ENCODE measurements at places on chromosomes 1 and 21.
A peak's percentile ranks its signal among the peaks of the same experiment; 100 is the strongest.

DNA sequence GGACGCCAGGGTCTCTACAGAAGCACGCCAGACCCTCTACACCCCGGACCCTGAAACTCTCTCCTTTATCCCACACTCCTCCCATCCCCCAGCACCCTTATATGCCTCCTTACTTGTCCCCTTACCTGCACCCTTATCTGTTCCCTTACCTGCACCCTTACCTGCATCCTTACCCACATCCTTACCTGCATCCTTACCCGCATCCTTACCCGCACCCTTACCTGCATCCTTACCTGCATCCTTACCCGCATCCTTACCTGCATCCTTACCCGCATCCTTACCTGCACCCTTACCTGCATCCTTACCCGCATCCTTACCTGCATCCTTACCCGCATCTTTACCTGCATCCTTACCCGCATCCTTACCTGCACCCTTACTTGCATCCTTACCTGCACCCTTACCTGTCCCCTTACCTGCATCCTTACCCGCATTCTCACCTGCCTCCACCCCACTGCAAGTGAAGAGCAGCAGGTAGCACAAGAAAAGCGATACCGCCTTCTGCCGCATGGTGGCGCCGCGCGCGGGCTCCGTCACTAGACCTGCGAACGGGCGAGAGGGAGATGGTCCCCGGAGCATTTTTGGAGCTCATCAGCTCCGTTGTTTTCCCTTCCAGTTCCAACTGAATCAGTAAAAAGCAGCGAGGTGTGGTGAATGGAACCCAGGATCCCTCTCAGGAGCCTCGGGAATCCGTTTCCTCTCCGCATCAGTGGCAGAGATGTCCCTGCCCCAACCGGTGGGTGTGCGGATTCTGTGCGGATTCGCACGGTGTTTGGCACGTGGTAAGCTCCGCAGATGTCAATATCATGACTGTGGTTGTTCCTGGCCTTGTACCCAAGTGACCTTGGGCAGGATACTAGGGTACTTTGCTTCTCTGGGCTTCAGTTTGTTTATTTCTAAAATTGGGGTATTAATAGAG lies 2.9 kb downstream of the IFI6 start:
- DNase-seq: peak; percentile 62

DNA sequence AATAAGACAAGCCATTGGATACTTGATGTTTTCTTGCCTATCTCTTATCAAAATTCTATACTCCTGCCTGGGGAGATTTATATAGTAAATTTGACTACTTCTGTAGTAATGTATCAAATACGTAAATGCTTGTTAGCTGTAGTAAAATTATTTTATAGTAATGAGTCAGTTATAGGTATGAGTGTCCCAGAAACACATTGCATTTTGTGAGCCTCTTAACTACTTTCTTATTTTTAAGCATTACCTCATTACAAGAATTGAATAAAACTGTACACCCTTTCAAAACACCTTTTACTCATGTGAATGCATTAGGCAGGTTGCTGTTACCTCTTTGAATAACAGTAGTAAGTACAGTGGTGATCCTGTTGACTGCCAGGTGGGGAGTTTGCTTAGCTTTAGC lies 28.4 kb downstream of the PRRC2C start:
- DNase-seq: no peak

DNA sequence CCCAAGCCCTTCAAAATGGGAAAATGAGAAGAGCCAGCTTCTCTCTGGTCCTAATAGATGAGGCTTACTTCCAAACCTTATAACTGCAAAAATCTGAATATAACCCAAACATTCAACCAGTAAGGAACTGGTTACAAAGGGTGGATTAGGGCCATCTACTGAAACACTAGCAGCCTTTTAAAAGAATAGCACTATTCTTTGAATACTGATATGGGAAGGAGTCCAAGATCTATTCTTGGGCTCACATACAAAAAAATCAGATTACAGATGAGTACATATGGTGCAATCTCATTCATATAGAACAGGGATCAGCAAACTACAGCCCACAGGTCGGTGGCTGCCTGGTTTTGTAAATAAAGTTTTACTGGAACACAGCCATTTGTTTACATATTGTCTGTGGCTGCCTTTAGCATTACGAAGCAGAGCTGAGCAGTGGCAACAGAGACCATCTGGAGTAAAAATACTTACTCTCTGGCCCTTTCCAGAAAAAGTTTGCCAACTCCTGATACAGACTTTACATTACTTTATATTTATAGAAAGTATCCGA lies 167.7 kb downstream of the ZSCAN20 start:
- DNase-seq: no peak

DNA sequence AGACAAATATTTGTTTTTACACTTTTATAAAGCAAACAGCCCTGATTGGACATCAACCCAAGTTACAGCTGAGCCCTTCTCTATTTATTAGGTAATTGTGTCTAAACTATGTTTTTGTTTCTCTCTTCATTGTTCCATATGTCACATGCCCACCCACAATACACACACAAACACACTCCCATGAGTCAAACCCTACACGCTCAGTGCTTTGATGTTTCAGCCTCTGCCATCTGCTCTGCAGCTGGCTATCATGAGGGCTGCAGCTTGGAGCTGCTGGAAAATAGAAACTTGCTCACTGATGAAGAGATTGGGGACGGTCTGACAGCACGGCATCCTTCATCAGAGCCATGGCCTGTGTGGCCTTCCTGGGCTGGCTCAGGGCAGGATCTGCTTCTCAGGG lies 41.7 kb downstream of the PSMG1 start:
- no peak for DNase-seq

DNA sequence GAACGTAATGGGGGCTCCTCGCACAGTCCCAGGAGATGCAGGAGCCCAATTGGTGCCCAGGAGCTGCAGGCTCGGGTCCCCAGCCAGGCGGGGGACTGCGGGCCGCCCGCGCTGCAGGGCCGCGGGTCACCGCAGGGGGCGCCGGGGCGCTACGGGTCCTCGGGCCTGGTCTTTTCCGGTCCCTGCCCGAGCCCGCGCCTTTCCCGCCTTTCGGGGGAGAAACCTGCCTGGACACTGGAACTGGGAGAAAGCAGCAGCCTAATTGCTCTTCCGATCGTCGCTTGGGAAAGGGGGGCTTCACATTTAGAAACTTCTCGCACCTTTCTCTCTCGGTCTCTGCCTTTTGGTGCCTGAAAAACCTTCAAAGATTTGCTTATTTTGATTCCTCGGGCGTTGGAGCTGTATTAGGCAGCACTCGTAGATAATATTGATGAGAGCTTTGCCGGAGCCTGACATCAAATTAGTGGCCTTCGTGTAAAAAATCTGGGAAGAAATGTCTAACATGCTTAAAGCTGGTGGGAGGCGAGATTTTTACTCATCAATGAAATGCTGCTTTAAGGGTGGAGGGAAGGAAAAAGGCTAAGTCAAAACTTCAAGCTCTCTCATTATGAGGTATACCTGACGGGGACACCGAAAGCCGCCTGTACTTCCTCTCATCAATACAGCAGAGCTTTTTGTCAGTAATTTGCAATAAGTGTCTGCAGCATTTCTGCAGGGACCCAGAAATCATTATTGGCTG lies 12.6 kb upstream of the BARHL2 start:
- DNase-seq: no peak

DNA sequence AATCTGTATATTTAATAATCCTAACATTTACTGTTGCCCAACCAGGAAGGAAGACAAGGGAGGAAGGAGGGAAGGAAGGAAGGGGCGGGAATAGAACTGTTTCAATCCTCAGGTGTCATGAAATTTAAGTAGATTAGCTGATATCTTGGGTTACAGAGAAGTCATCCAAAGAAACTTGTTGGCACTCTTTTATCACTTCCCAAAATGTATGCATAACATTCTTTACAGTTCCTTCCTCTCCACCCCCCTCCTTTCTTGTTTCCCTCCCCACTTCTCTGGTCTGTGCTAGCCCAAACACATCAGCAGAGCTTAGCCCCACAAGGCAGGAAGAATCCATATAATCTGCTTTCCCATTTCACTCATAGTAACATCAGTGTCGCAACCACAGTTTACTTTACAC lies 110.9 kb downstream of the ESRRG start:
- no peak for DNase-seq

DNA sequence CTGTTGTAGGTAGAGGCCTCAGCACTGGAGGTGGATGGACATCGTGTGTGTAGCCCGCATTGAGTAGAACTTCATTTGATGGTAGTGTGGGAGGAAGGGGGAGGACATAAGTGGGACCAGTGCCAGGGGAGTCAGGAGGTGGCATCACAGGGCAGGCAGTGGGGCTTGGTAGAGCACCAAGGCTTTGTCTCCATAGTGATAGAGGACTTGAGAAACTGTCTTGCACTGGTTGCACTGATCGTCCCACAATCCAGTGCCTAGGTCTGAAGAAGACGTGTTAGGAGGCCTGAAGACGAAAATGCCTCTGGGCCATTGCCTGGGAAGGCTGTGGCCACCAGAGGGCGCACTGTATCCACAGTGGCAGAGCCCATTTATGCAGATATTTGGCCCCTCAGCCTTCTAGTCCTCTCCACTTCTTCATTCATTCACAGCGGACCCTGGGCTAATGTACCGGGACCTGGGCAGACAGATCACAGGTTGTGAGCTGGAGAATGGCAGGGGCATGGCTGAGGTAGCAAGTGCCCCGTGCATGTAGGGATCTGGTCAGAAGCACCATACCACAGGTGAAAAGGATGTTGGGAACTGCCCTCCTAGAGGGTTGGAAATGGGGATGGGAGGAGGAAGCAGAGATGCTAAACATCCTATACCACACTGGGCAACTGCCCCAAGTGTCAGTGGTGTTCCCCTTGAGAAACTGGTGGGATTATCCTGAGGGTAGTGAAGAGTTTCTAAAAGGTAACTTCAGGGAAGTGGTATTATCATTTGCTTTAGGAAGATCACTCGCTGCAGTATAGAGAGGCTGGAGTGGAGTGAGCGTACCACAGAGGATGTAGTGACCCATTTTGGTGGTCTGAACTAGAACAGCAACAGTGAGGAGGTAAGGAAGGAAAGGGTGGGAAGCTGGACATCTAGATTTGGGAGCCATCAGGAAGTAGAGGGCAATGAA lies 95.3 kb downstream of the PIK3R3 start:
- peak; percentile 59 for DNase-seq

GRCh38 chr1:7555391-7556185 lies 215.5 kb upstream of the VAMP3 start:
- no peak for DNase-seq

DNA sequence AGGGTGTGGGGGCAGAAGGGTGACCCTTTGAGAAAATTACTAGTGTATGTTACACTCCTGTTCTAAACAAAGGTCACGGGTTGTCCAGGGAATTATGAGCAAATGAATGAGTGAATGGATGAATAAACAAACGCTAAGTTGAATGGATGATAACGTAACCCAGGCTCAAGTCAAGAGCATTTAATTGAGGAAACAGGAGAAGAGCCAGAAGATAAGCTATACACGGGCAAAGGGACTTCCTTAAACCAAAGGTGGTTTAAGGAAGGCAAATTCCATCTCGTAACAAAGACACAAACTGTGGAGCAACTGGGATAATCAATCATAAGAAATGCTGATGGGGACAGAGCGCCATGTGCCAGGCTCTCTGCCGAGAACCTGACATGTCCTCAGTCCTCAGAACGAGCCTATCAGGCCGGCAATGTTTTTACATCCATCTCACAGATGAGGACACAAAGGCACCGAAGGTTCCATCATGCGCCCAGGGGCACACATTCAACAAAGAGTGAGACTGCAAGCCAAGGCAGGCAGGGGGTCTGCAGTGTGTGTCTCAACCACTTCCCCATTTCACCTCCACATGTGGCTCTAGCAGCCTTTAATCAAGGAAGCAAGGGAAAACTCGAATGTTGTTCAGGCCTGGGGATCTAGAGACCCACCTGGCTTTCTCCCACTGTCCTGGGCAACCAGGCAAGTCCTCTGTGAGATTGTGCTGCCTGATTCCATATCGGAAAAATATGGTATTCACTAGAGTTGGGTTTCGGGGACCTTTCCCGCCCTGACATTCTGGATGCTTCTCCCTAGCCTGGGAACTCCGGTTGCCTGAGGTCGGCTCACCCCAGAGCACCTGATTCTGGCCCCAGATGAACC lies 126.8 kb upstream of the EDN2 start:
- no peak for DNase-seq

DNA sequence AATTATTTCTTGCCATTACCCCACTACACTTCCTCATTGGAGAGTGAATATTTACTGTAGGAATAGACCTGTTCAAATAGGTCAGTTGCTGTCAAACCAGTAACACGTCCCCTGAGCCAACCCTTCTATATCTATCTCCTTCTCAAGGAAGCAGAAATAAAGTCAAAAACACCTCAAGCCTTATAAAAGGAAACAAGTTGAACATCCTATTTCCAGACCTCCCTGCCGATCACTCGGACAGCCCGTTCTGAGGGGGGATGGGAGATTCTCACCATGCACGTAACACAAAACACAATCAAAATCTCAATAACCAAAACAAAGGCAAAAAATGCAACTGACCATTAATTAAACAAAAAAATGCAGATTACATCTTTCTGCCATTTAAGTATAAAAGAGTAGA lies 121.5 kb upstream of the KRTAP19-8 start:
- DNase-seq: no peak

GRCh38 chr1:240905225-240905765 lies 293.3 kb upstream of the GREM2 start:
- no peak for DNase-seq

DNA sequence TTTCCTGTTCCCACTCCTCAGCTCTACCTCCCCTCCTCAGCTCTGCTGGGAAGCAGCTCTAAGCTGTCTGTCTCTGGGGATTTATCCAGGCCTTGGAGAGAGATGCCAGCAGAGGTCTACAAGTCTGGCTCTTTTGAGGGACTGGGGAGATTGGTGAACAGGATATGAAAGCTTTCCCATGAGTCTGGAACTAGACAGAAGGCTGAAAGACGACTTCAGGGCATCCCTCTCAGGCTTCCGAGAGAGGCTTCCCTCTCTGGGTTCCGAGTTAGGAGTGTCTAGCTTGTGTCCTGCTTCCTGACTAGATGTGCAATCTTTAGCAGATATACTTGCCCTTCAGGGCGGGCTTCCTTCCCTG lies 733 bp downstream of the TMEM35B start:
- no peak for DNase-seq
